HFF-Myc (cell line): ENCODE measurements at places on chromosomes 2 and 18.

DNA sequence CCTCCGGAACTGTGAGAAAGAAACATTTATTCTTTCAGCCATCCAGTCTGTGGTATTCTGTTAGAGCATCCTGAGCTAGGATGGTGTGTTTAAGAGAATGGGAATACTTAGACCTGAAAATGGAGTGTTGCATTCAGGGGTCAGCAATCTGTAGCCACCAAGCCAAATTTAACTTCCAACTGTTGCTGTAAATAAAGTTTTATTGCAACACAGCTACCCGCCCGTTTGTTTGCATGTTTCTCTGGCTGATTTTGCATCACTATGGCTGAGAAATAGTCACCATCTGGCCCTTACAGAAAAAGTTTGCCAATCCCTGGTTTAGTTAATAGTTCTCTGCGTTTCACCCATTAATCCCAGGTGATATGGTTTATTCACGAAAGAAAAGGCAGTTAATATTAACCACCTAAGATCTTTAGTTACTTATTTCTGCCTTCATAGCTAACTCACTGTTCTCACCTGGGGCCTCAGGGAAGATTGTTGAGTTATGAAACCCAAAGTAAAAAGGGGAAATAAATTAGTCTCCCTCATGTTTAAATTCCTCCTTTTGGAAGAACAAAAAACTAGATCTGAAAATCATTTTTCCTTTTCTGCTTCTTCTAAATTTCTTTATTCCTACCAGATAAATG, 9.5 kb upstream of the CYS1 start:
- DNase-seq = no peak

GRCh38 chr2:175560521-175561169, 379.1 kb upstream of the ATP5MC3 start:
- no peak for DNase-seq

GRCh38 chr2:226838722-226839121, 2.9 kb downstream of the RHBDD1 start:
- DNase-seq = no peak

- DNase-seq = no peak
Measured at GRCh38 chr2:44688456-44689124, 252.9 kb upstream of the SIX3 start.
